GM13976 (cell line): ENCODE measurements at places on chromosomes 6 and 20.

- DNase-seq, result no peak
These were observed 63.1 kb downstream of the ASCC3 start for GRCh38 chr6:100818066-100818465.

DNA sequence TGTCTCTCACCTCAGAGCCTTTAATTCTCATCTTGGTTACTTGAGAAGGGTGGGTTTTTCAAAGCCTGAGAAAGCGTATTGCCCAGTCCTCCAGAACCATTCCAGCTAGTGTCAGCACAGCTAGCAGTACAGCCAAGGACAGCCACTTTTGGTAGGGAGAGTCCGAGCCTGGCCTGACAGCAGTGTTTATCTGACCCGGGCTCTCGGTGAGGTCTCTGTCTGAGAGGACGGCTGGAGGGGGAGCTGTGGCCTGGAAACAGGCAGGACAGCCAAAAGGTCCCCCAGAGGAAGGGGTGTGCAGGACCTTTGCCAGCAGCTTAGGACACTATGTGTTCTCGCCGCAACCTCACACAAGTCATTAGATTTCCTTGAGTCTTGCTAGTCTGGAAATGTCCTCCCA, 38.8 kb downstream of the LYRM2 start:
- DNase-seq, result no peak

DNA sequence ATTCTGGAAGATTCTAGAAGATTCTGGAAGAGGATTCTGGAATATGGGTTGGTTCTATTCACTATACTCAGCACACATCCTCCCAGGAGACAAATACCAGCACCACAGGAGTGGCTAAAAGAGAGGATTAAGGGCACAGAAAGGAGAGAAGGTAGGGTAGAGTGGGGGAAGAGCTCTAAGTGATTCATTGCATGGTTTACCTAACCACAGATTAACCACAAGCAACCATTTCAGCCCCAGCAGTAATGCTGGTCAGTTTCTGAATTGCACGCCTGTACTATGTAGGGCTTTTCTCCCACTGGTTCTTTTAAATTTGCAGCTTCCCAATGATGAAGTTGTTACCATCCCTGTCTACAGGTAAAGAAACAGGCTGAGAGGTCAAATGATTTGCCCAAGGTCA, 192.7 kb upstream of the PMEPA1 start:
- no peak for DNase-seq

GRCh38 chr6:43076464-43077332, 584 bp downstream of the PTK7 start:
- no peak for DNase-seq

GRCh38 chr6:74075896-74076295, 379.9 kb downstream of the CD109 start:
- no peak for DNase-seq

- DNase-seq, result no peak
These were observed 44.6 kb upstream of the SENP6 start for GRCh38 chr6:75557068-75557467.

DNA sequence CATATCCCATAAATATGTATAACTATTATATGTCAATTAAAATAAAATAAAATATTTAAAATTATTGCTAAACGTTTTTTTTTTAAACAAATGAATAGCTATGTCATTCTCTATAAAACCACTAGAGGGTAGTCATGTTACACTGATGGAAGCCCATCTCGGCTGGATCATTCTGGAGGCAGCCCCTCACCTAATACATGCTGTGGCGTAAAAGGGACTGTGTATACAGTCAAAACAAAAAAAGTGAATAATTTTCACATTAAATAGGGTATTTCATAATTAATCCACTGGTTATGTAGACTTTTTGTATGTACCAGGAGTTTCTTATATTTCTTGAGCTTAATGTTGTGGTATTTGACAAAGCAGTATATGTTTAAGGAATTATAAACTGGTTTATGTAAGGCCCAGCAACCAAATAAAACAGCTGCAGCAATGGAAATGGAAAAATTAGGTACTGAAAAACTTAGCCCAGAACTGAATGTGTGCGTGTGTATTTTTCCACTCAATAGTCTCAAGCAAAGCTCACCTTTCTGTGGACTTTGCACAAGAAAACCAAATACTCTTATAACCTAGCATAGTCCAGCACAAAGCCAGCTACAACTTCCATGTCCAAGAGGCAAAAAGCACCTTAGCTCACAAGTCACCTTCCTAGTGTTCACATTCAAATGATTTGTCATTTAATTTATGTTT, 81.7 kb downstream of the COL9A1 start:
- peak; percentile 50 for DNase-seq

DNA sequence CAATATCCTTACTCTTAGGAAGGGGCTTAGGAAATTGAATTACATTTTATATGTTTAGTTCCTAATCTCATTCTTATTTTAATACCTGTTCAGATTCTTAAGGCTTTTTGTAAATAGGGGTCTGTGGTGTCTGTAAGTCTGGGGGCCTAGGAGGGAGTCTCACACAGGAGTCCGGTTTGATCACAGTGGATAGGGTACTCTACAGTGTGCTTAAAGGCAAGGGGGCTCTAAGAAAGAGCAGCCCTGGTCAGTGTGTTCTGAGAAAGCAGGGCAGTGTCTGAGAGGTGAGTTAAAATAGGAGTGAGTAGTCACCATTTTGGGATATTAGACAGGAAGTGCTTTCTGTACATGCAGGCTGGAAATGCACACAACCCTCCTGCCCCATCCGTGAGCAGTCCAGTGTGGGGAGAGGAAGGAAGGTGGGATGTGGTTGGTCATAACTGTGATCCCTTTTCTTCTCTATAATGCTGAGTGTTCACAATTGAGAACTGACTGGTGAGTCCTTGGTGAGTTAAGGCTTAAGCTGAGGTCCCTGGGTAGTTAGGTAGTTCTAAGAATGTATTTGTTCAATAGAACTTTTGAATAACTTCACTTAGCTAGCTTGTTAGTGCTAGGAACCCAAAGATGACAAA, 50.0 kb downstream of the CDKAL1 start:
- no peak for DNase-seq

GRCh38 chr6:167044696-167045095, 45.5 kb downstream of the CEP43 start:
- no peak for DNase-seq

DNA sequence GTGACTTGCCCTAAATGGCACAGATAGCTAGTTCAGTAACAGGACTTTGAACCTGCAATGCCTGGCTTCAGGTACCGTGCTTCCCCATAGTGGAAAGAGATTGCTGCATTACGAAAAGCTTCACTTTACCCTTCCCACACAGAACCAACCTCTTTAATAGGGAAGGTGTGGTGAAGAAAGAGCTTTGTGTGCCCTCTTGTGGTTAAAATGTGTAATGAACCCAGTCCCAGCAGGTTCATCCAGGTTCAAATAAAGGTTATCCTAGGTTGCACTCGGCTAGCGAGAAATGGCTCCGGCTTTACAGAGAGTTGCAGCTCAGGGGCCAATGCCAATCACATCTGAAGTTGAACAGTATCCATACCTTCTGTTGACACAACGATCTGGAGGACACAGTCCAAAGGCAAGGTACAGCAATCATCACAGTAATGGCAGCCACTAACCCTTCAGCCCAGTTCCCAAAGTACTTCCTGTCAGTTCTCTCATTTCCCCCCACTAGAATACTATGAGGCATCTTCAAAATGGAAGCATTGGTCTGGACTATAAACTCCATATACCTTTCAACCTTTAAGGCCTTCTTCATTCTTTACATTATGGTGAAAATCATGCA, 3.0 kb downstream of the DEFB115 start:
- no peak for DNase-seq

DNA sequence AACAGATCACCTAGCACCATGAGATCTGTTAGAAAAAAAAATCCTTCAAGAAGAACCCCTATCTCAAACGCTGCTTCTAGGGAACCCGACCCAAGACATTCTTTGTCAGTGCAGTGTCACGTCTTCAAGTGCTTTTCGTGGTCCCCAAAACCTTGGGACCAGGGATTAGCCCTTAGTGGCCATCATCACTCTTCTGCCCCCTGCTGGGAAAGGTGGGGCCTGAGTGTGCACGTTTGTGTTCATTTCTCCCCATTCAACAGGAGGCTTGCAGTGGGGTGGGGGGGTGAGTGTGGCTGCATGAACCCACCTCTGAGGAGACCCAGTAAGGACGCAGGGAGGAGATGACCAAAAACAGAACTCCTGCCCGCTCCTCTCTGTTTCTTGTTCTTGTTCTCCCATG, 218.2 kb upstream of the RNF24 start:
- no peak for DNase-seq

GRCh38 chr20:37901654-37902503, 1.0 kb upstream of the VSTM2L start:
- peak; percentile 87 for DNase-seq

DNA sequence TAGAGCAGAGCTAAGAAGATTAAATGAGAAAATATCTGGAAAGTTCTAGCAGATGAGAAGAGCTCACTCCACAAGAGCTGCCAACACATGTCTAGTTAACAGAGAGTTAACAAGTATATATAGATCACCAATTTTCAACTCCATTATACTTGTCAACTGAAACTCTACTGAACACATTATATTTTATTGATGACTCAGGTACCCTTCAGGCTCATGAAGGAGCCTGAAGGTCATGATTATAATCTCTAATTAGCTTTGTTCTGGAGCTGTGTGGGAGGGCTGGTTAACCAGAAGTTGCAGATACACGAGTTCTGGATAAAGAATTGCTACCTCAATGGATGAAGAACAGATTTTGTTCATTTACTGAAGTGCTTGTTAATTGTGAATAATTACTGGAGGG, 42.1 kb upstream of the PTPRT start:
- DNase-seq, result no peak

DNA sequence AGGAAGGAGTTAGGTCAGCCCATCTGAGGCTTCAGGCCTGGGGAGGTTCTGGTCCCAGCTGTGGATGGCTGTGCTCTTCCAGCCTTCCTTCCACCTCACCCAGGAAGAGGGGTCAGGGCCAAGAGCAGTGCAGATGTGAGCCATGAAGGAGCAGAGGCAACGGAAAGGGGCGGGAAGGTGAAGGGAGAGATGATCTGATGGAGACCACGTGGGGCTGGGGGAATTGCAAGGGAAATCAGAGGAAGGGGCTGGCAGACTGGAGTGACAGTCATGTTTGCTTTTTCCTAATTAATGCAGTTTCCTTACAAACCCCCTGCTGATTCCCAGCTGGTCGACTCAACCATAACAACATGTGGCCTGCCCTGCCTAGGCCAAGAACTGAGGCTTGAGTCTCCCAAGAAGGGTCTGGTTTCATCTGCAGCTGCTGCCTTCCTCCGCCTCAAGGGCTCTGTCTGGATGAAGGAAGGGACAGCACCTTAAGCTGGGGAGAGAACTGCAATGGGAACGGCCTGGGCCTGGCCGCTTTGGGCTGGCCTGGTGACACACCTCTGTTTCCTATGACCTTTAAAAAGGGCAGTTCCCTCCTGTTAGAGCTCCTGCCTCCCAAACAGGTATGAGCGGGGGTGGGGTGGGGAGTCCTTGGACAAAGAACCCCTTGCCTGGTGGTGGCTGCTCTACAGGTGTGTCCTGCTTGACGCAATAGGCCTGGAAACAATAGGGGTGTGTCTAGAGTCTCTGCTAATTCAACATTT, 7.8 kb upstream of the MRPS18A start:
- no peak for DNase-seq

GRCh38 chr6:81562169-81562568, 190.3 kb downstream of the TENT5A start:
- DNase-seq, result no peak

DNA sequence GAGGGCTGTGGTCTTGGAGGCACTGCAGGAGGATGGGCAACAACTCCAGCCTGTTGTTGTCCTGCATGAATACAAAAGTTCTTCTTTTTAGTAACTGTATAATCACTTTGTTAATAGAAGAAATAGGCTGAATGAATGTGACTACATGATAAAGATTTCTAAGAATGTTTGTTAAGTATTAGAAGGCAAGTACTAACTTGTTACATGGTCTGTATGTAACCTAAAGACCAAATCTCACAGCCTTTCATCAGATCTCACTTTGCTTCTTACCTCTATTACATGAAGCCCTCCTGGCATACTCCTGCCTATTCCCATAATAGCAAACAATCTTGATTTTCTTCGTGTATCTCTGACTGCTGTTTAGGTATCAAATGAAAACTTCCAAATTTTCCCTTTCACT, 73.4 kb downstream of the REPS1 start:
- no peak for DNase-seq

- DNase-seq, result no peak
These were observed 47.0 kb upstream of the SPTLC3 start for GRCh38 chr20:12961725-12962124.

DNA sequence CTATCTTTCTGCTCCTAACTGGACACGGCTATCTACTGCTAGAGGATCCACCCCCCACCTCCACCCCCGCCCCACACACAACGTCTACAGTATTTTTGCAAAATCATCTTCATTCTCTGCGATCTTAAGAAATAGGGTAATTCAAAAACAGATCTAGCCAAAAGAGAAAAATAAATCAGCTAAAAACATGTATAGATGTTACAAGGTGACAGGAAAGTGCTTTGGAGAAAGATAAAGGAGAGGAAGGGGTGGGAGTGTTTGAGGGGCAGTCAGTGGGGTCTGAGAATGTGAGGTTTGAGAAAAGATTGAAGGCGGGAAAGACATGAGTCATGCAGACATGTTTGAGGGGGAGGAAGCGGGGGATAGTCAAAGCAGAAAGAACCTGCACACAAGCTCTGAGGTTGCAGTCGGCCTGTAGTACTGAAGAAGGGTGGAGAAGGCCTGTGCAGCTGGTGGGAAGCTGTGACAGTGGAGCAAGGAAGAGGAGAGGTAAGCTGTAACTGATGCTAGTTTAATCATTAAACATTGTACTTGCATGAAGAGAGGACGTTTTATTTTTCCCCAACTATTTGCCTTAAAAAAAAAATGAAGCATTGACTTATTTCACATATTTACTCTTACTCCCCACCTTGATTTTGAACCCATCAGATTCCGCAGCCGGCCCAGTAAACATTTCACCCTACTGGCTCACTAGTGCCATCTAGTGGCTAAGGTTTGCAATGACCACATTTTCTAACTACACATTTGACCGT, 332.6 kb downstream of the ADGRB3 start:
- peak; percentile 45 for DNase-seq

DNA sequence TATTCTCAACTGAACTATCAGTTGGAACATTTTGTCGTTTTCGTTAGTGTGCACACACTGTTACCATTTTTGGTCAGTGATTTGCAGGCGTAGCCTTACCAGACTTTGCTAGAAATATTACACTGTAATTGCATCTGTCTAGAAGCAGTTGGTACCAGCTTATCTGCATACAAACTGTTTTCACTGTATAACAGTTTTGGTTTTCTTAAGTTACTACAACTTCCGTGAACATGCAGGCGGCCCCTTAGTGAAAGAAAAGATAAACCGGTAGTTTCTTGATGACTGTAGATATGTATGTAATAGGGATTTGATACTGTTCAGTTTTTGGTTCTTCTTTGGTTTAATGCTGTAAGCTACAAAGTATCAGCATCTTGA, 1.3 kb downstream of the DSTN start:
- DNase-seq, result peak; percentile 54

GRCh38 chr6:53858196-53858595, 63.4 kb downstream of the LRRC1 start:
- no peak for DNase-seq

DNA sequence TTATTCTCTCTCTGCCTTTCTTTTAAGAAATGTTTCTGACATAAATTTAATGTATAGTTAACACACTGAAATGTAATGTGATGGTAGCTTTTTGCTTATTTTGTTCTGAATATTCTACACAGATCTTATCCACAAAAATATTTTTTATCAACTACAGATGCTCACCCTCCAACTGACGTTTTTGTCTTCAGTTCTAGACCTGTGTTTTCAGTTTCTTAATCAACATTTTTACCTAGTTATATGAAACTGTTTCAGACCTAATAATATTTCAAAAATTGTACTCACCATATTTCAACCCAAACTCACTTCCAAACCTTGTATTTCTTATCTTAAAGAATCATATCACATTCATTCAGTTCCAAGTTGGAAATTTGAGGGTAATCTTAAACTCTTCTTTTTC, 452.8 kb downstream of the RFPL4B start:
- DNase-seq, result no peak
